ENCODE measurements at places on chromosomes 4 and X. TPM values are rescaled to one million over a fixed set of nuclear protein-coding genes. Genes with fewer than 3 reads are reported as not detected.
A peak's percentile ranks its signal among the peaks of the same experiment; 100 is the strongest.

- no peak for DNase-seq
Observed at GRCh38 chr4:187849556-187850225, 145.9 kb upstream of the ZFP42 start.

DNA sequence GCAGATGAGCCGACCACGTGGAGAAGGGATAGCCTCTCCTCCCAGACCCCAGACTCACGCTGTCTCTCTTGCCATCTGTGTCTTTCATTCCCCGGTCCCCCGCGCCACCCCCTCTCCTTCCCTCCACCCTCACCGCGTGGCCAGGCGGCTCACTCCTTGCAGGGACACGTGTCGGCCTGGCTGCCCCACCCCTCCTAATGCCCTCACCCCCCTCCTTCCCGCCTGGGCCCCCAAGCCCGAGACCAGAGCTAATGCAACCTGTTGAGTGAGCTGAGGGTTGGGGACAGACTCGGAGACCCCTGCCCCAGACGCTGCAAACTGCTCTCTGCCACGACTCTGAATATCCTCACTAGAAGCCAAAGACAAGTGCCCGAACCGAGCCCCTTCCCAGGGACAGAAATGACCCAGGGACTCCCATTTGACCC is 1.8 kb downstream of the SLC38A5 start:
- DNase-seq = no peak

TMEM150C gene
- 0.26 TPM for total RNA-seq

RLIM gene
- total RNA-seq = 44.6 TPM

JAKMIP1 gene
- total RNA-seq = not detected

RBMXL3 gene
- not detected for total RNA-seq

SLC6A14 gene
- not detected for total RNA-seq

DNA sequence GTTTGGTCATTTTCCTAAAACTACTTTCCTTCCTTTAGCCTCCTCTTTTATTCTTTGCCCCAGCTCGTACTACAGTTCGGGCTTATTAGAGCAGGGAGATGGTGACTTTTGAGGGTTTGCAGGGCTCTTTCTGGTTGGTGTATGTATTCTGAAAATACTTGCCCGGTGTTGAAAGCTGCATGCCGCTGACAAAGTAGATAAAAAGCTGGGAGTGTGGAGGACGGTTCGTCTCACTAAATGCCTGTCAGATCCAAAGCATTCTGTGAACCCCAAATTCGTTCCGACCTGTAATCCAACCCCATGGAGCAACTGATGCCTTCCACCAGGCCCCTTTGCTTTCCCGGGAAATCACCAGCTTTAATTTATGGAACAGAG is 19.2 kb downstream of the TRIM2 start:
- DNase-seq = peak; percentile 5

GRCh38 chr4:184907216-184907615 is 81.4 kb upstream of the ACSL1 start:
- no peak for DNase-seq

DNA sequence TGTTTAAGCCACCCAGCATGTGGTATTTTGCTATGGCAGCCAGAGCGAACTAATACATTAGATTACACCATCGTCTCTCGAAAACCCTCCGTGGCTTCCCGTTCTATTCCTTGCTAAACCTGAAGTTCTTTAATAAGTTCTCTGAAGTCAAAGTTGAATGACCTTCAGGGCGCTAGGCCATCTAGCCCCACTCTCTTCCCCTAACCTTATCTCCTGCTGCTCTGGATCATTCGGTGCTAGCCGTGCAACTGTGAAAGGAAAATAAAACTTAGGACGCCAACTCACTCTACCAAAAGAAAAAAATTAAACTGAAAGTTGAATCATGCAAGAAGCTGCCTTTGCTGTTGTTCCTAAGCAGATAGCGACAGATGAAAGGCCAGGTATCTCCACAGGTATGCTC is 40.0 kb downstream of the CHRNA9 start:
- DNase-seq = no peak

DNA sequence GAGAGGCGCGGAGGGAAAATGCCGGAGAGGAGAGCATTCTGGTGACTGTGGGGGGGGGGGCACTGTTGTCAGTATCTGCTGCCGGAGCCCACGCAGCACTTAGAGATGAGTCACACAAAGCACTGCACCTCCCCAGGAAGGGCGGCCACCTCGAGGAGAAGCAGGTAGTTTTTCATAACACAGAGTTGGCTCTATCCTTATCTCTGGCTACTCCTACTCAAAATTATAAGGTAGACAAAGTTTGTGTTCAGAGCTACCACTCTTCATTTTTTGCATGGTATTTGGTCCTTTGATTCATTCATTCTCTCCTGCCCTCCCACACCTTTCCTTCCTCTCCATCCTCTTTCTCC is 76.2 kb upstream of the SCOC start:
- DNase-seq = no peak

RGN gene
- not detected for total RNA-seq

- DNase-seq = no peak
Observed at GRCh38 chr4:74397748-74398426, 32.9 kb downstream of the EREG start.

- DNase-seq = no peak
Observed at GRCh38 chr4:72613959-72614358, 44.9 kb upstream of the ADAMTS3 start.

TNMD gene
- total RNA-seq = not detected

DHRSX gene
- total RNA-seq = 25.3 TPM

GRCh38 chrX:55919367-55920221 is 202.0 kb downstream of the RRAGB start:
- no peak for DNase-seq

- DNase-seq = no peak
Observed at GRCh38 chr4:40857956-40858355, 108.2 kb downstream of the NSUN7 start.

CORIN gene
- total RNA-seq = 1.2 TPM

NPY2R gene
- not detected for total RNA-seq

GRCh38 chr4:38846015-38846414 is 10.6 kb downstream of the TLR6 start:
- no peak for DNase-seq

DNA sequence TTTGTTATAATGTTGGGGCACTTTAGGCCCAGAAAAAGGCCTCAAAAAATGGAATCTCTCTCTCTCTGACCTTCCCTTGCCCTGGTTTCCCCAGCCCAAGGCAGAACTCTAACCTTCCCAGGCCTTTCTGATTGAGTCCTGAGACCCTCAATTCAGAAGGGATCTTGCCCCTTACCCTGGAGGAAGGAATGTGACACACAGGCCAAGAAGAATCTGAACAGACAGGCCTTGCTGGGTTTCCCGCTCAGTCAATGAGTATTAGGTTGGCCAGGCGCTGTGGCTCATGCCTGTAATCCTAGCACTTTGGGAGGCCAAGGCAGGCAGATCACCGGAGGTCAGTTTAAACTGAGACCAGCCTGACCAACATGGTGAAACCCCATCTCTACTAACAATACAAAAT is 27.6 kb downstream of the ELOVL6 start:
- DNase-seq = no peak

DNA sequence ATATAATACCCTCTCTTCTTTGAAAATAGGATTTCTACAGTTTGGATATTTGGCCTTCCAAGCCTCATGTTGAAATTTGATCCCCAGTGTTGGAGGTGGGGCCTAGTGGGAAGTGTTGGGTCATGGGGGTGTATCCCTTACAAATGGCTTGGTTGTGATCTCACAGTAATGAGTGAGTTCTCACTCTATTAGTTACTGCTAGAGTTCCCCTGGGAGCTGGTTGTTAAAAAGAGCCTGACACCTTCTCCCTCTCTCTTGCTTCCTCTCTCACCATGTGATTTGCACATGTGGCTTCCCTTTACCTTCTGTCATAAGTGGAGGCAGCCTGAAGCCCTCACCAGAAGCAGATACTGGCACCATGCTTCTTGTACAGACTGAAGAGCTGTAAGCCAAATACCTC is 73.9 kb downstream of the HDAC8 start:
- peak; percentile 3 for DNase-seq

GRCh38 chr4:136803433-136803832 is 728.9 kb downstream of the PCDH18 start:
- DNase-seq = no peak

GRCh38 chr4:98961770-98962169 is 32.8 kb upstream of the EIF4E start:
- DNase-seq = no peak

C4orf51 gene
- not detected for total RNA-seq

GRCh38 chrX:19659929-19660328 is 144.6 kb upstream of the MAP3K15 start:
- no peak for DNase-seq

EMCN gene
- not detected for total RNA-seq

GRCh38 chr4:155734065-155734464 is 24.8 kb upstream of the GUCY1B1 start:
- no peak for DNase-seq

- no peak for DNase-seq
Observed at GRCh38 chr4:139865537-139865936, 199.9 kb downstream of the MGST2 start.

ABLIM2 gene
- 2.6 TPM for total RNA-seq

DNA sequence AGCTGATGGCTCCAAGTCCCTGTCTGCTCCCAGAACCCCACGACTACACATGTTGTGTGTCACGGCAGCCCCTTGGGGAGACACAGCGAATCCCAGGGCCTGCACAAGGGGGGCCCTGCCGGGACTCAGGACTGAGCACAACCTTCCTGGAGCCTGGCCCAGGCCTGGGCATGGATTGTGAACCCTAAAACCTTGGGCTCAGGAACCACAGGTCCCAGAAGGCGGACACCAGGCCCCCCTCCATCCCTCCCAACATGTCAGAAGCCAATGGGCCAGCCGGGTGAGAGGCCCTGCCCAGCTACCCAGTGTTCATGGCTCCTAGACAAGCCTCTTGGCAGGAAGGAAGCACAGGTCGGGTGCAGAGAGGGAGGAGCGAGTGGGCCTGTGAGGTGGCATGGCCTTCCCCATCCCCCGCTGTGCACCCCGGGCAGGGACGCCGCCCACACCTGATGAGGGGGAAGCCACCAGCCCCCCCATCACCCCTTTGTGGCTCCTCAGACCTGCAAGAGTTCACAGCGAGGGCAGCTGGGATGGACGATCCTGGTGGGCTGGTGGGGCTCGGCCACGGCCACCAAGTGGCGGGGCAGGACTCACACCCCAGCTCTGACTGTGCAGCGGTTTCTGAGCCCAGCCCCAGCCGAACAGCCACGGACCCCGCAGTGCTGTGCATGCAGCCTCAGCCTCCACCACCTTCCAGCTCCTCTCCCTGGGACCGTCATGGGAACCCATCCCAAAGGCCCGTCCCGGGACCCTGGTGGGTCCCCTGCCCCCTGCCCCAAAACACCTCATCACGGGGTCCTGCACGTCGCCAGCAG is 3.7 kb downstream of the PDE6B start:
- no peak for DNase-seq

CD40LG gene
- total RNA-seq = not detected

- peak; percentile 87 for DNase-seq
Observed at GRCh38 chrX:78658845-78659744, at the start of gene RTL3. RTL3 (minus strand) TSS chrX:78659328; CDS start chrX:78658420, 908 bp downstream.

RPS6KA3 gene
- total RNA-seq = 21.3 TPM

DNA sequence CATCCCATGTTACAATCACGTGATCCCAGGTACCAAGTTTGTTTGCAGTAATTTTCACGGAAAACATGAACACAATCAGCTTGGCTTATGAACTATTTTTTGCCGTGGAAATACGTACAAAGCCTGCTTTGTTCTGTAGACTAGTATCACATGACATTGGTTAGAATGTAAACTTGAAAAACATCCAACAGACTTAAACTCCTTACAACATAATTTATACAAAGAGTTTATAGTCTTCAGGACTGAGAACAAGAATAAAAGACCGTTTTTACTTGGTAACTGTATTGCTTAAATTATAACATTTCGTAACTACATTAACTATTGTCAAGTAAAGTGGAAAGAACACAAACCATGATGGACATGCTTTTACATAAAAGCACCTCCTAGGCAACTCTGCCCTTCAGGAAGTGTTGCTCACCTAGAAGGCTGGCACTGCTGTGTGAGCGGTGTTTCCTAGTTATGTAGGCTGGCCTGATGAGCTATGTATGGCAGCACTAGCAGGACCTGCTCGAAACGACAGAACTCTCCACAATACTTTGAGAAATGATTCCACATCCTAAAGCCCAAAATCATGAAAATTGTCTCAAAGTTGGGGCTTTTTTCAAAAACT is 41.8 kb upstream of the WDR1 start:
- no peak for DNase-seq

SASH3 gene
- not detected for total RNA-seq

DNA sequence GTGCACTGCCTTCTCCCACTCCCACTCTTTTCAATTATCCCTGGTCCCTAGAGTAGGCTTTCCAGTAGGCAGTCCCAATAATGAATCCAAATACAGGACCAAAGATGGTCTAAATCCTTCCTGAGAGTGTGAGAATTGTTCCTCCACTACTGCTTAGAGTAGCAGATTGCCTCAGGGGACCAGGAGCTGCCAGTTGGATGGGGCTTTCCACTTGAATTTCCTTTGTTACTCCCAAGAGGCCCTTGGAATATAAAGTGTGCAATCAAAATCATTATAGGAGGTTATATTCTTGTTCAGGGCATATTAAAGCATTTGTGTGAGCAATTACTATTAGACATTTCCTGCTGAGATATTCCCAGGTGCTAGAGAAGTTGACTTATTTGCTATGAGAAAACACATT is 156.6 kb upstream of the TLL1 start:
- DNase-seq = no peak

GNRHR gene
- not detected for total RNA-seq

- no peak for DNase-seq
Observed at GRCh38 chr4:102301167-102301566, 44.1 kb downstream of the SLC39A8 start.

GUCY1A1 gene
- not detected for total RNA-seq

DNA sequence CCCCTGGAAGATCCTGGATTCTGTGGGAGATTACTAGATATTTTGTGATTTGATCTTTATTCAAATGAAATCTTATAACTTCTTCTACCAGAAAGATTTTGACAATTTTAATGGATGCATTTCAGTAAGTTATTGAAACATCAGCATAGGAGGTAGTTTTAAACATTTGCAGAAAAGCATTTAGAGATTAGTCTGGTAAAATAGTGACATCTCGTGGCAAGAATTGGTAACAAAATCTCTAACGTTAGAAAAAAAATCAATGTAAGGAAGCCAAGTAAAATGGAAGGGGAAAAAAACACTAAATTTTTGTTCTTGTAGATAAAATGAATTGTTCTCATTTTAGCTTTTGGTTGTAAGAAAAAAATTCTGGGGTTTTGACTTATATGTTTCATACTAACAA is 73.3 kb downstream of the TASL start:
- DNase-seq = peak; percentile 21

GRCh38 chrX:136600059-136600458 is 47.9 kb upstream of the CD40LG start:
- DNase-seq = no peak

- DNase-seq = no peak
Observed at GRCh38 chrX:150574559-150575418, 6.4 kb downstream of the MTM1 start.

SGMS2 gene
- total RNA-seq = 80.2 TPM

- peak; percentile 62 for DNase-seq
Observed at GRCh38 chr4:126888968-126889367, 743.8 kb upstream of the INTU start.
